GM23248 (cell line): ENCODE measurements at places on chromosomes 4 and X. TPM values are rescaled to one million over a fixed set of nuclear protein-coding genes. Genes with fewer than 3 reads are reported as not detected.

The SLC26A1 gene
- 0.13 and 0.22 TPM in 2 replicates for total RNA-seq

The PASD1 gene
- not detected in 2 replicates for total RNA-seq

GRCh38 chrX:51834076-51834475, 59.3 kb upstream of the MAGED1 start:
- H3K4me1 ChIP-seq, result no peaks in the 10 kb centered on the region
- no peak for DNase-seq
- H3K27me3 ChIP-seq, result no peaks in the 10 kb centered on the region
- H3K4me3 ChIP-seq, result no peak overlapping the region
- no peak overlapping the region for H3K27ac ChIP-seq

DNA sequence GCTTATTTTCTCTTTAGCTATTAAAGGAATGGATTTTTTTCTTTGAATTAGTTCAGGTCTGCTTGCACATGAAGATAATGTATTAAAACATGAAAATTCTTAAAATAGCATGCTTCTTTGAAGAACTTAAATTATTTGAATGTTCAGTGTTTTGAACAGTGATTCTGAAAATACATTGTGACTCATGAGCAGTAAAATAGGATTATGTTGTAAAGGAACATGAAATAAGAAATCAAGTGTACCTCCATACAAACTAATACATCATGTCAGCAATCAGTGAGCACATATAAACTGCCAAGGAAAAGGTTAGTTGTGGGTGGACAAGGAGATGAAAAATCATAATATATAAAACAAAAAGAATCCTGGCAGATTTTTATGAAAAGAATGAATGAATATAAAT, 66.1 kb downstream of the SNX25 start:
- H3K27ac ChIP-seq, result peak overlapping the region; percentile 47
- H3K36me3 ChIP-seq, result no peaks in the 10 kb centered on the region
- peak; percentile 13 for DNase-seq
- no peaks in the 10 kb centered on the region for H3K27me3 ChIP-seq
- peaks cover 21% of the 10 kb centered on the region for H3K4me1 ChIP-seq

DNA sequence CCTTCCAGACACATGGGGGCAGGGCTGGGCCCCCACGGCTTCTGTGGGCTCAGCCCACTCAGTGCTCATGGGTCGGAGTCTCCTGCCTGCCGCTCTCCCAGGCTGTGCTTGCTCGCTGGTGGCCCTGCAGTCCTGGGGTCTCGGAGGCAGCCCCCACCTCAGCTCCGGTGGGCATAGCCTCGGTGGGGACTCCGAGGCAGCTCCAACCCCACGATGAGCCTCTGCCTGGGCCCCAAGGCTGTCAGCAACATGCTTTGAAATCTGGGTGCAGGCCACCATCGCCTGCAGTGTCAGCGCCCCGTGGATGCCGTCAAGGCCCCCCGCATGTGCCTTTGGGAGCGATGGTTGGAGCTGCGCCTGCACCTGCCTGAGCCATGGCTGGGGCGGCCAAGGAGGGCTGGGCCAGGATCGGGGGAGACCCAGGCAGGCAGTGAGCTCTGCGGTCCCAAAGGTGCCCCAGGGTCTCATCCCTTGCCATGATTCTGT, 30.2 kb upstream of the SPON2 start:
- H3K36me3 ChIP-seq, result no peaks in the 10 kb centered on the region
- H3K27ac ChIP-seq, result no peak overlapping the region
- no peak for DNase-seq
- H3K4me3 ChIP-seq, result no peak overlapping the region
- no peaks in the 10 kb centered on the region for H3K27me3 ChIP-seq

- no peak for DNase-seq
- peaks cover 32% of the 10 kb centered on the region; the same call in 1 of the 2 replicates for H3K36me3 ChIP-seq
- no peak overlapping the region for H3K27ac ChIP-seq
- H3K4me1 ChIP-seq, result no peaks in the 10 kb centered on the region
These were observed 10.5 kb downstream of the NELFA start for GRCh38 chr4:1998296-1998695.

- no peak overlapping the region for H3K27ac ChIP-seq
- H3K36me3 ChIP-seq, result peaks cover 12% of the 10 kb centered on the region
- no peaks in the 10 kb centered on the region for H3K27me3 ChIP-seq
- no peak for DNase-seq
These were observed 31.9 kb downstream of the ADD1 start for GRCh38 chr4:2875556-2875955.

GRCh38 chr4:31045724-31046318, 325.7 kb downstream of the PCDH7 start:
- peak; percentile 1 for DNase-seq
- no peaks in the 10 kb centered on the region for H3K36me3 ChIP-seq
- no peak overlapping the region for H3K4me3 ChIP-seq
- no peaks in the 10 kb centered on the region for H3K4me1 ChIP-seq
- H3K27me3 ChIP-seq, result no peaks in the 10 kb centered on the region

DNA sequence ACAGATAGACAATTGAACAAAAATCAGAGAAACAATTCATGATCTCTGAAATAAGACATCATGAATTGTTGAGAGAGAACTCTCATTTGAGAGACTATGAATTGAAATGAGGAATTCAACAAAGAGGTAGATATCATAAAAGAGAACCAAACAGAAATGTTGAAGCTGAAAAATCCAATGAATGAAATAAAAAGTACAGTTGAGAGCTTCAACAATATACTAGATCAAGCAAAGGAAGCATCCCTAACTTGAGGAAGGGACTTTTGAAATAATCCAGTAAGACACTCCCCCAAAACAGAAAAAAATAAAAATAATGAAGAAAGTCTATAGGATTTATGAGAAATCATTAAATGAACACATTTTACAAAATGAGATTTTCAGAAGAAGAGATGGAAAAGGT, 310.0 kb upstream of the PCDH10 start:
- no peak overlapping the region for H3K4me3 ChIP-seq
- DNase-seq, result no peak
- H3K36me3 ChIP-seq, result no peaks in the 10 kb centered on the region

- H3K4me3 ChIP-seq, result no peak overlapping the region
- H3K27me3 ChIP-seq, result no peaks in the 10 kb centered on the region
- H3K4me1 ChIP-seq, result 0 out of 2 replicates have a peak, but pooled peaks cover 4% of the 10 kb centered on the region
- H3K36me3 ChIP-seq, result no peaks in the 10 kb centered on the region
These were observed 281.7 kb downstream of the ZNF674 start for GRCh38 chrX:46263494-46263893.
